ENCODE measurements at places on chromosomes 4 and X.

DNA sequence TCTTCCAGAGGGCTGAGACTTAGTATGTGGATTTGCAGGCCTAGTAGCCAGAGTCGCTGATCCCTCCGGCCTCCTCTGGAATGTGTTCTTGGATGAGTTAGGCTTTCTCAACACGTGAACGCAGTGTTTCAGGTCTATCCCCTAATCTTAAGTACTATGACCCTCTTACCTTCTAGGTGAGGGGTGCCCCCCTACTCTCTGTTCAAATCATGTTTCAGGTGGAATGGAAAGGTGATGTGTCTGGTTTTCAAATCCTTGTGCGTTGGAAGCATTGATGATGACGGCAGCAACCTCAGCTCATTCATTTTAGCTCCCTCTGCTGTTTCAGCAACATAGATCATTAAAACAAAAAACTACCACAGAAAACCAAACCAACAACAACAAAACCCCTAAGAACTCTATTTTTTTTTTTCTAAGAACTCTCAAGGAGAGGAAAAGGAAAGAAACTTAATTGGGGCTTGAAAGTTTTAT is 56.4 kb downstream of the RWDD4 start:
- no peak for DNase-seq

GRCh38 chrX:133580625-133581024 is 165.3 kb upstream of the GPC4 start:
- no peak for DNase-seq

GRCh38 chr4:126441173-126442035 is 1126.6 kb downstream of the FAT4 start:
- DNase-seq, result no peak

DNA sequence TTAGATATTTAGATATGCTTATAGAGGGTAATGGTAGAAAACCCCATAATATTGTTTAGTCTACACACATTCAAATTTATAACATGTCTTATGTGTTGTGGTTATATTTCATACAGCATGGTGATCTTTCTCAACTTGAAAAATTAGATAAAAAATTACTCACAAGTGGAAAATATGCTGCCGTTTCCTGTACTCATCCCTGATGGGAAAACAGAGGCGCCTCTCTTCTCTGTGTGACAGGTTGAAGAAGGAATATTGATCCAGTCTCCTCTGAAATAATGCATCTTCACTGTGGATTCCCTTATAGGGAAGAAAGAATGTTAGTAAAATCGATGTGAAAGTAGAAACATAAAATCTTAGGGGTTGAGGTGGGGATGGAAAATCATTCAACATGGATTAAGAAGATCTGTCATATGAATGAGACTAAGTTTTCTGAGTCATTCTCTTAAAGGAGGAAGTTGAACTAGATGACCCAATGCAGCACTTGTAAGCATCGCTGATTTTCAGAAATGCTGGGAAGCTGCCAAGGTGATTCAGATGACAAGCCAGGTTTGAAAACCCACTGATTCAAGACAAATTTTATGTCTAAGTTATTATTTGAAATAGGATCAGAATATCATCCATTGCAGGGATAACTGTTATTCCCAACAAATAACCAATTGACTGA is 70.7 kb downstream of the ANKRD50 start:
- DNase-seq, result no peak

DNA sequence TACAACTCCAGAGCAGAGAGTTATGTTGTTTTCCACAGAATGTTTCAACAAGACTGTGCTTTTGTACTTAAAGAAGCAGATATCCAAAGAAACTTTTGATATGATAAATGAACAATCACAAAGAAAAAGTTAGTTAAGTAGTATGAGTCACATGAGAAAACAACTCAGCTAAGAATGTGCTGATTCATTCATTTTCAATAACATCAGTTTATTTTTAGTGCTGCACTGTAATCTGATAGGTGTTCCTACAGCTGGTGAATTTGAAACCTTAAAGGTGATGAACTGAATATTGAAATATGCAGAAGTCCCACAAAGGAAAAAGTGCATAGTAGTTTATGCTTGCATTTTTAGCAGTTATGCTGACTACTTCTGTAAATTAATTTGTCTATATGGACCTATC is 180.3 kb upstream of the TENM3 start:
- no peak for DNase-seq

- no peak for DNase-seq
Measured at GRCh38 chr4:22356987-22357596, 158.8 kb downstream of the ADGRA3 start.

GRCh38 chr4:75708218-75708691 is 16.1 kb upstream of the USO1 start:
- DNase-seq, result no peak

- DNase-seq, result no peak
Measured at GRCh38 chrX:40470830-40471429, 109.8 kb upstream of the ATP6AP2 start.

DNA sequence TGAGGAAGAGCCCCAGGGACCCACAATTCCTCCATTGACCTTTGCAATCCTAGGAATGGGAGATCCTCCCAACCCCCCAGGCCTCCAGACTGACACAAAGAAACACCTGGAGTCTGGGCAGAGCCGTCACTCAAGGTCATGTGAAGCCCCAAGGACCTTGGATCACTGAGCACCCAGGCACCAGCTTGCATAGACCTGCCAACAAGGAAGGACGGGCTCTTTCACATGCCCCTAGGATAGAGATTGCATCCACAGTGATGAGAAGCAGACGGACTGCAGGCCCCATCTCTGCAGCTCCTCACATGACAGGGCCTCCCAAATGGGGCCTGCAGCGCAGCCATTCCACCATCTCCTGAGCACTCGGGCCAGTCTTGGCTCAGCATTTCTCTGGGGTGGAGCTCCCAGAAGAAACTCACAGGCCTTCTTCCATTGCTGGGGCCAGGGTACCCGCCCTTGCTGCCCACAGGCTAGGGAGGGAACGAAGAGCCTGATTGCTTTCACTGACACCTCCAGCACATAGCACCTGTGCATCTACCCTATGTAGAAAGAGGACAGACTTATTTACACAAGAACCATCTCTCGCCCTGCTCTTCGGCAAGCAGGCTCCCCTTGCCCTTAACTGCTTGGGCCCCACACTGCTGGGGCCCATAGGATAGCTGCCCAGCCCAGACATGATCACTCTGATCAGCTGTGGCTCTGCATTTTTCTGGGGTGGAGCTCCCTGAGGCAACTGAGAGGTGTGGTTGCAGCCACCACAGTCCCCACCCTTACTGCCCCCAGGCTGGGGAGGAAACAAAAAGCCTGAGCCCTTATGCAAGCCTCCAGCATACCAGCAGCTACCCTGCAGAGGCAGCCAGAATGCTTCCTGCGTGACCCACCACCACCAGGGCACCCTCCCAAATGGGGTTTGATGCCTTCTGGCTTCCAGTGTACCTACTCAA is 185.7 kb upstream of the ZCCHC13 start:
- DNase-seq, result no peak

DNA sequence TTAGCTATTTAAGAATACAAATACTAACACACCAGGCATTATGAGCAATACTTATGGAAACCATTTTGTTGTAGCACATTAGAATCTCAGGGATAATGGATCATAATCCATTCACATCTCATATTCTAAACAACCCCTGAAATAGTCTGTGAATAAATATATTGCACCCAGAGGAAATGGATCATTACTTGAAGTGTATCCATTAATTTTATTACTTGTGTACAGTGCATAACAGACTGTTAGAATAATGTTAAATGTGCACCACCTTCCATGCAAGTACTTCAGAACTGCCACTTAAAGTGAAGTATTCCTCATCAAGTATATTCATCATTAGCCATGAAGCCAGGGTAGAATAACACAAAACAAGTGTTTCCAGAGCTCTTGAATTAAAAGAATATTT is 715.5 kb downstream of the DMD start:
- no peak for DNase-seq

GRCh38 chr4:114180481-114180880 is 201.0 kb upstream of the ARSJ start:
- DNase-seq, result no peak

All from activated CD4-positive, alpha-beta T cell treated with anti-CD3 and anti-CD28 coated beads, Interleukin-2, amount 50 U/mL, for 24 hours (primary cell).